Globus pallidus (tissue), 1 donor: ENCODE measurements at places on chromosomes 6 and 20.

- DNase-seq, result no peak
Observed at GRCh38 chr6:30802731-30803130, 58.4 kb upstream of the IER3 start.

- DNase-seq, result no peak
Observed at GRCh38 chr20:36791862-36792261, 18.3 kb upstream of the DSN1 start.

DNA sequence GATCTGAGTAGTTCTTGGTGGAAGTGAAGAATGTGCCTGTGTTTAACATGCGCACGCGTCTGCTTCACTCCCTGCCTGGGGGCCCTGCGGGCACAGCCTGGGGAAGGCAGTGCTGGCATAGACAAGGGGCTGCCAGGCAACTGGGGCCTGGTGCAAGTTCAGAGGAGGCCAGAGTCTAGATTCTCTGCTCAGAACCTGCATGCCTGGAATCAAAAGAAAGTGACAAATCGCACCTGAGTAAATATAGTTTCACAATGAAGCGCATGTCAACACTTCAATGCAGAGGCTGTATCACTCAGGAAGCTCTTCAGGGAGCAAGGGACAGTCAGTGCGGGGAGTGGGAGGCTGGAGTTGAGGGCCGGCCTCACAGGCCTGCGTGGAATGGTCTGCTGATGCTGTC is 24.2 kb upstream of the PPP1R14C start:
- DNase-seq, result no peak

DNA sequence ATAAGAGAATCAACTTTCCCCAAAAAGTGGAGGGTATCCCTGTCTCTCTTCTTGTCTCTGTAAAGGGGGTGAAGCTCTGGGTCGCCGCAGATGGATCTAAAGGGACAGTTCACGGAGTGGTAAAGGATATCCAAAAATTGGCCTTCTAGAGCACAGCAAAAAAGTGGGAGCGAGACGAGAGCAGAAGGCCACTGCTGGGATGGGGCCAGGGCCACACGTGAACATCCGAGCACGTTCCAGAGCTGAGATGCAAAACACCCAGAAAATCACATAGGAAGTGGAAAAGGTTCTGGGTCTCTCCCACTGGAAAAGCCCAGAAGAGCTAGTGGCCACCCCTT is 837 bp downstream of the TRAM2 start:
- DNase-seq, result no peak

GRCh38 chr20:47284373-47284772 is 72.1 kb downstream of the ZMYND8 start:
- no peak for DNase-seq

DNA sequence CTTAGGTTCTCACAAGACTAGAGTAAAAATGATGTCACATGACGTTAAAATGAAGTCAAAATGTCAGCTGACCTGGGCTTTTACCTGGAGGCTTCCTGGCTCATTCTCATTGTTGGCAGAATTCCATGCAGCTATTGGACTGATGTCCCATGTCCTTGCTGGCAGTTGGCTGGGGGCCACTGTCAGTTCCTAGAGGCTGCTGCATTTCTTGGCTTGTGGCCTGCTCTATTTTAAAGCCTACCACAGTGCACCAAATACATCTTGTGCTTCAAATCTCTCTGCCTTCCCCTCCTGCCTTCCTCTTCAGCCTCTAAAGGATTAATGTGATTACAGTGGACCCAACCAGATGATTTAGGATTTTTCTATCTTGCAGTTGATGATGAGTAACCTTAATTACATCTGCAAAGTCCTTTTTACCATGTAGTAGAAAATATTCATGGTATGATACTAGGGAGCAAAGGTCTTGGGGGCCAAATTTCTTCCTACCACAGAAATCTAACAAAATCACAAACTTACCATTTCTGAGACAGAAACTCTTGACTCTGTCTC is 81.9 kb downstream of the FIG4 start:
- no peak for DNase-seq

- DNase-seq, result no peak
Observed at GRCh38 chr6:28003059-28003458, 46.0 kb downstream of the OR2B6 start.

- no peak for DNase-seq
Observed at GRCh38 chr6:152478377-152479010, 158.7 kb downstream of the SYNE1 start.

DNA sequence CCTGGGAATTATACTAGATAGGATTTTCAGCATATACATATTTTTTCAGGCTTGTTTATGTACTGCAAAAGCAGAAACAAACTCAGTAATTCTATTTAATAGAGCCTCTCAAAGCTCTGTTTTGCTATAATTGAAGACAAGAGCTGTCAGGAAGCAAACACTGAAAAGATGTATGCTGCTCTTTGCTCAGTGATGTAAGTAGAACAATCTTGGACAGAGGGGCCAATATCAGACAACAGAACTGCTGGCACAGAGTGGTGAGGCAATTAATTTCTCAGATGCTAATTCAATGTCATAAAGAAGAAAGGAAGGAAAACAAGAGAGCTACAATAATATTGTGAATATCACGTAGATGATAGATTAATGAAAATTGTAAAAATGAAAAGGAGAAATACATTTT is 663.3 kb upstream of the ADGRB3 start:
- no peak for DNase-seq

GRCh38 chr6:130326496-130326895 is 39.3 kb upstream of the TMEM200A start:
- no peak for DNase-seq

- peak; percentile 41 for DNase-seq
Observed at GRCh38 chr6:5674721-5675120, 332.0 kb downstream of the NRN1 start.

GRCh38 chr6:82686719-82687118 is 323.1 kb downstream of the TPBG start:
- no peak for DNase-seq

DNA sequence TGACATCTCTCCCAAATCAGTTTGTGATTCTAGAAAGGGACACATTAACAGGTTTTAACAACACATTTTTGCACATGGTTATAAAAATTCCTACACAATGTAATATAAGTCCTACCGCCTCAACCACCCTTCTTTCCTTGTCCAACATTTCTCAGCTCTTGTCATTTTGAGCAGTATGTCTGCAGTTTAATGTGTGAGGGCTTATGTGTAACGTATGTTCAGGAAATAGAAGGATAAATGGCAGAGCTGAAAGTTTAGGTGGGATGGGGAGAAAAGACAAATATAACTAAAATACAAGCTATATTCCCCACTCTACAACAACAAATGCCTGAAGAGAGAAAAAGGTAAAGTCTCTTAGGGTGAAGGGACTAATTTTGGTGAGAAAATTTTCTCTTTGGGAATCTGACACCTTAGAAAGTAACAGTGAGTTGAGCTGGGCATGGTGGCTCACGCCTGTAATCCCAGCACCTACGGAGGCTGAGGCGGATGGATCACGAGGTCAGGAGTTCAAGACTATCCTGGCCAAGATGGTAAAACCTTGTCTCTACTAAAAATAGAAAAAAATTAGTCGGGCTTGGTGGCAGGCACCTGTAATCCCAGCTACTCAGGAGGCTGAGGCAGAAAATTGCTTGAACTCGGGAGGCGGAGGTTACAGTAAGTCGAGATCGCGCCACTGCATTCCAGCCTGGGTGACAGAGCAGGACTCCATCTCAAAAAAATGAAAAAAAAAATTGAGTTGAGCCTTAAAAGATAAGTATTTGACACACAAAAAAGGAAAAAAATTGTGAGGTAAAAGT is 5.1 kb downstream of the PNRC1 start:
- DNase-seq, result no peak

DNA sequence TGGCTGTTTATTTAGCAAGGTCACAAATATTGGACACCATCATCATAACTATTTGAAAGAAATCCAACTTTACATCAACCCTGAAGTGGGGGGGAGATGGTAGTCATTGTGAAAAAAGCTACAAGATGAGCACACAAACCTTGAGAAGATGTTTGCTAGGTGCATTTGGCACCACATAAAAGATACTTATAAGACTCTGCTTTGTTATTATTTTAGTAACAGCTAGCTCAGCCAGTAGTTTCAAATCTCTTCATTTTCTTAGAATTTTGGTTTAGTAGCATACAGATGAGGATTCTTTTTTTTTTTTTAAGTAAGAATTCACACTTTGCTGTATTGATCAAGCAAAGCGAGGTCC is 14.4 kb downstream of the ADTRP start:
- DNase-seq, result no peak

DNA sequence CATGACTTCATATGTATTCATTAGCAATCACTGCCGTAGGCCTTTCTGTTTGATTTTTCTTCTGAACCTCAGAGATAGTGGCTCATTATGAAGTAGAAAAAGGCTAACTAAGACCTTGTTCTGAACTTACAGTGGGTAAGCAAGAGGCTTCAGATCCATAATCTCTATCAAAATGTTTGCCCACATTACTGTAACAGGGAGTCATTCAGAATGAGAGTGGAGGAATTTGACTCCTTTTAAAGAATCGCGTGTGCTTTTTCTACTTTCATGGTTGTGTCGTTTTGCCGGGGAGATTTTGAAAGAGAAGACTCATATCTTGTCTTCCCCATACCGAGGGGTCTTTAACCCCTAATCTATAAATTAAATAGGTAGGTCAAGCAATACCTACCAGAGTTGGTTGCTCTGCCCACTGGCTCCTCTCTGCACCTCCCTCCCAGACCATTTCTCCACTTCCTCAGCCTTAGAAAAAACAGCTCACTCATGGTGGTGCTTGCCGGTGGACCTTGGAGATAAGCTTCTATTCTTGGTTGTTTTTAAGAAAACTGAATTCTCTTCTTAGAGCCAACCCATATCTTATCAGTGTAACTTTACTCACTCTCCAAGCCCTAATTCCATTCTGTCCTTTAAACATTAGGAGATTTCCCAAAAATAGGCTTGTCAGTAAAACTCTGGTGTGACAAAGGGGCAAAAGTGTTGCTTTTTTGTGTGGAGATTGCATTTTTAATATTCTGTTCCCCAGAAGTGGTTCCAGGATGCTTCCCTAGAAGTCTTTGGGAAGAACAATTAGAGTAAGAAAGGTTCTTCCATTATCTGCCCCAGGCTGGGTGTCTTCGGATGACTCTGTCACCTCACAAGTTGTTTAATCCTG is 56.6 kb downstream of the E2F3 start:
- DNase-seq, result no peak

- DNase-seq, result no peak
Observed at GRCh38 chr20:10282979-10283456, 64.4 kb downstream of the SNAP25 start.

GRCh38 chr6:166377721-166378120 is 5.0 kb downstream of the MPC1 start:
- DNase-seq, result no peak

GRCh38 chr20:45427236-45428149 is 11.6 kb downstream of the PIGT start:
- no peak for DNase-seq

GRCh38 chr6:53834132-53834531 is 39.3 kb downstream of the LRRC1 start:
- DNase-seq, result no peak

- peak; percentile 10 for DNase-seq
Observed at GRCh38 chr20:29497261-29497671, 1760.2 kb upstream of the DEFB115 start.
